ENCODE measurements at places on chromosomes 11 and 22.

DNA sequence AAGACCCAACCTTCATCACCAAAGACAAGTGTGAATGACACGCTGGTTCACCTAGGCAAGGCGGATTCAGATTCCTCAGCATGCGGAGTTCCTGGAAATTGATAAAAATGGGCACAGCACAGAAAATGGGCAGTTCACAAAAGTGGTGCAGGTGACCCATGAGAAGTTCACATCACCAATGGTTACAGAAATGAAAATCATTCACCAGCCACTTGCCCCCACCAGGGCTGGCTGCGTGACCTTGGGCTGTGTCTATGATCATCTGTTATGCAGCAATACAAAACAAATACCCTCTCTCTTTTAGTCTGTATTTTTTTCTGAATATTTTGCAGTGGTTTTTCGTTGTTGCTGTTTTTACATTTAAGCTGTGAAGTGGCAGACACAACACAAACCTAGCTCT is 415.9 kb downstream of the TBC1D22A start:
- DNase-seq: no peak

DNA sequence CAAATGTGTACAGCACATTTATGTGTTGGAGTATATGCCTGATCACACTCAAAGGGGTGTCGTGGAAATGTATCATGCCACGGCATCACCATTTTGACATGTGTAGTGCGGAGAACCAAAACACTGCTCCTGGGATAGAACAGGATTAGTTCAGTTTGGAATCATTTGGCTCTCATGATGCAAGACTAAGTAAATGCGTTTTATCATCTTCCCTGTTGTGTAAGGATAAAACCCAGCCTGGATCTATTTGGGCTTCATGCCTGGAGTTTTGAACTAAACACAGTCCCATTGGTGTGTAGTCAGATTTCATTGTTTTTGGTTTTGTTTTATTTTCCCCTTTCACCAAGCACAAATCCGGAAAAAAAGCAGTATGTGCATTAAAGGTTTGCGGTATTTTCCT is 574.3 kb downstream of the NTM start:
- DNase-seq: no peak

DNA sequence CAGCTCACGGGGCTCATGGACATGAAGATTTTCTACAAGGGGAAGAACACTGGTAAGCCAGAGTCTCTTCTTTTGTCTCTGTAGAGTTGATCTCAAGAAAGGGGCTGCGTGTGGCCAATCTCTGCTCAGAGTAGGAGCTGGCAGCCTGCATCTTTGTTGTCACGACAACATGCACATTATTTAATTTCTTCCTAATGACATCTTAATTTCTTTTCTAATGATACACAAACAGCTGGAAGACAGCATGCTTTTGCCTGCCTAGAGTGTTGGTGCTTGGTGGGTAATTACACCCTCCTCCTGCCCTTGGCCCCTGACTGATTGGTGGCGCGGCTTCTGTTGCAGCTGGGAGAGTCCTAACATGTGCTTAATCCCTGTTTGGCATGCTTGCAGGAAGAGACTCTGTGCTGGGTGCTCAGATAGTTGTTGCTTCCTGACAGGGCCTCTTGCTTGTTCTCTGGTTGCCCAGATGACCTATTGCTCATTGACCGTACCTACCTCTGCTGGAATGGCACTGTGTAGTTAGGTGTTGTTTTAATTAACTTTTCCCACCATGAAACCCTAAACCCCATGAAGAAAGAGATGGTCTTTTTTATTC is 106.9 kb upstream of the SORL1-AS1 start:
- DNase-seq: no peak

DNA sequence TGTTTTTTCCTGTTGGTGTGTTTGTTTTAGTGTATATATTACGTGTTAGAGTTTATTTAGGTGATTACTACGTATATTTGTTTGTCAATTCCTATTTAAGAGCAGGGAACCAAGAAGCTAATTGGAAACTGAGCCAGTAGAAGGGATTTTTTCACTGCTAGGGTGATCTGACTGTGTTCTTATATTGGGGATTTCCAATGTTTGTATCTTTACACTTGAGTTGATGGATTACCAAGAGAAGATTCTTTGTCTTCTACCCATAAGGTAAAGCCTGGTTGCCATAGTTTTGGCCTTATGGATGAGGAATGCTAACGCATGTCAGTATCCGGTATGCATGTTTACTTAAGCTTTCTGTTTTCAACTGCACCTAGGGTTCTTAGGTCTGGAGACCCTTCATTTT is 35.6 kb downstream of the SIK2 start:
- no peak for DNase-seq

- no peak for DNase-seq
These were observed 2.2 kb downstream of the RNF185 start for GRCh38 chr22:31162015-31162765.

DNA sequence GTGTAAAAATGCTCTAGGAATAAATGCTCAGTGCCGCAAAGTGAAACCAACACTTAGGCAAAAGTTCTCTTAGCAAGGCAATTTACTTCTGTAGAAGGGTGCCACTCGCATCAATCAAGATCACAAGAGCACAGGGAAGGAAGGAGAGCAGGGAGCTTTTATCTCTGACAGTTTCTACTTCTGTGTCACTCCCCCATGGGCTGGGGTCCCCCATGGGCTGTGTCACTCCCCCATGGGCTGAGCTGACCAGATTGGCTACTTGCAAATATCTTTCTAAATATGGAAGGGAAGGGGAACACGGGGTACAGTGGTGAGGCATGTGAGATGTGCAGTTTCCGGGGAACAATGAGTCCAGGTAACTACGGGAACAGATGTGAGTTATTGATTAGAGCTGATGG is 397 bp downstream of the OR52N2 start:
- no peak for DNase-seq

- DNase-seq: no peak
These were observed 37.2 kb downstream of the GRIK4 start for GRCh38 chr11:120548682-120549209.

- no peak for DNase-seq
These were observed 22.6 kb downstream of the CABIN1 start for GRCh38 chr22:24033731-24034130.

- DNase-seq: no peak
These were observed 41.1 kb upstream of the ADA2 start for GRCh38 chr22:17260298-17260697.

DNA sequence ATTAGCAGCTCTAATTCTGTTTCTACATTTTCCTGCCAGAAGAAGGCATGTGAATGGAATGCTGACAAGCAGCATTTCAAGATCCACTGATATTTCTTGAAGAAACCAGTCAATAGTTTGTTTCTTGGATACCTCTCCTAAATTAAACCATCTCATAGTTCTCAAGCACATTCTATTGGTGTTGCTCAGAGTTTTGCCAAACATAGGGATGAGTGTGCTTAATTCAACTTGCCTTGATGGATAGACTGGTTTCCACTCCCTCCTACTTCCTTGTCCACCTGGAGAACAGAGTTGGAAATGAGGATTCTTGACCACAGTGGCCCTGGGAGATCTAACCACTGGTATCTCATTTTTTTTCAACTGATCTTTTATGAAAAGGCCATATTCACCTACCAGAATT is 29.8 kb upstream of the DDX10 start:
- no peak for DNase-seq

Data from DND-41 (cell line).